ENCODE measurements at places on chromosomes 4 and X.

GRCh38 chrX:105063743-105064142 lies 156.8 kb downstream of the TEX13A start:
- H3K27me3 ChIP-seq, result no peaks in the 10 kb centered on the region
- no peak overlapping the region for H3K4me3 ChIP-seq
- no peak overlapping the region for H3K27ac ChIP-seq

DNA sequence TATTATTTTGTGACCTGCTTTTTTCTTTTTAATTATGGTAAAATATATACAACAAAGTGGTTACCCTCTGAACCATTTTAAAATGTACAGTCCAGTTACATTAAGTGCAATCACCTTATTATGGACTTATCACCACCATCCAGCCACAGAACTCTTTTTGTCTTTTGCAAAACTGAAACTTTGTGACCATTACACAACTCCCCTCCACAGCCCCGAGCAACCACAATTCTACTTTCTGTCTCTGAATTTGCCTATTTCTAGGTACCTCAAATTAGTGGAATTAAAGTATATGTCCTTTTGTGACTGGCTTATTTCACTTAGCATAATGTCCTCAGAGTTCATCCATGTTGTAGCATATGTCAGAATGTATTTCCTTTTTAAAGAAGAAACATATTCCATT lies 39.3 kb upstream of the WWC2 start:
- no peaks in the 10 kb centered on the region for H3K27me3 ChIP-seq
- H3K36me3 ChIP-seq, result no peaks in the 10 kb centered on the region
- H3K4me1 ChIP-seq, result peaks cover 6% of the 10 kb centered on the region
- no peak for DNase-seq
- H3K4me3 ChIP-seq, result no peak overlapping the region
- H3K27ac ChIP-seq, result no peak overlapping the region

- H3K4me1 ChIP-seq, result no peaks in the 10 kb centered on the region
- H3K4me3 ChIP-seq, result no peak overlapping the region
- H3K36me3 ChIP-seq, result no peaks in the 10 kb centered on the region
- no peaks in the 10 kb centered on the region for H3K27me3 ChIP-seq
Measured at GRCh38 chr4:110154582-110154981, 43.8 kb downstream of the ELOVL6 start.

DNA sequence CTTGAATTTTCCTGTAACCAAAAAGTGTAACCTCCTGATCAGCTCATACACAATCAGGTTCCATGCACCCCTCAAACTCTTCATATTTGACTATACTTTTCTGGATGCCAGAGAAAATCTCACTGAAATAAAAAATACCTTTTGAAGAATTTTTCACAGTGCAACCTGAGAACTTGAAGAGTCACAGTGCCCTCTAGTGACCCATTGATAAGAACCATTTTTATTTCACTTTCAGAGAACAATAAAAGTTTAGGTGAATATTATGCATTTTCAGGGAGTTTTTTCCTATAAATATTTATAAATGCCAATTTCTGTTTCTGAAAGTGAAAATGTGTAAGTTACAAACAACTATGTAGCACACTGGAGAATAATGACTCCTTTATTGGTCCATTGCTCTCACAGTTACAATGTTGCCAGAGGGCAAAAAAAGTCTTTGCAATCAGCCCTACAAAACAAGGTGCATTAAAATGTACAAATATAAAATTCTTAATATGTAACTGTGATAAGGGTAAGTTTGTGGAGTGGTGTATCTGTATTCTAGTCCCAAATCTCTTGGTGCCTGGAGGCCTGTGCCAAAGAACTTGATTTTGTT lies 153.6 kb upstream of the INTU start:
- no peak for DNase-seq
- no peak overlapping the region for H3K27ac ChIP-seq
- H3K4me3 ChIP-seq, result no peak overlapping the region
- no peaks in the 10 kb centered on the region for H3K27me3 ChIP-seq
- H3K4me1 ChIP-seq, result no peaks in the 10 kb centered on the region

GRCh38 chrX:20128670-20129069 lies 12.0 kb upstream of the MAP7D2 start:
- no peaks in the 10 kb centered on the region for H3K4me1 ChIP-seq
- DNase-seq, result peak; percentile 26
- no peaks in the 10 kb centered on the region for H3K27me3 ChIP-seq
- no peak overlapping the region for H3K4me3 ChIP-seq

DNA sequence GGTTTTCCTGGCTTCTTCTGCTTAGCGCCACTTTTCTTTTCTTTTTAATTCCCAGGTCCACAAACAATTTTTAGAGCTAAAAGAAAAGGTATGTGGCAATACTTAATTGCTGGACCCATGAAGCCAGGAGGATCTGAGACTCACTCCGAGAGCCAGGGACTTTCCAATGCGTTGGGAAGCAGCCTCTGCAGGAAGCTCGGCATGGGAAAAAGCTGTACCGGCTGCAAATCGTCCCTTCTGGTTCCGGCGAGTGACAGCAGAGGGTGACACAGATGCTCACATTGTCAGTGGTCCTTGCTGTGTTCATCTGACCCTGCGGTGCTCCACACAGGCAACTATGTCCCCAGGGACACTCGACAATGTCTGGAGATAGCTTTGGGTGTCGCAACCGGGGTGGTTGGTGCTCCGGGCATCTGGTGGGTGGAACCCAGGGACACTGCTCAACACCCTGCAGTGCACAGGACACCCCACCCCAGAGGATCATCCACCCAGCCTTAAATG lies 164.0 kb downstream of the PRKX start:
- H3K36me3 ChIP-seq, result no peaks in the 10 kb centered on the region
- no peak overlapping the region for H3K4me3 ChIP-seq
- no peak for DNase-seq

GRCh38 chr4:90824266-90825150 lies 697.3 kb downstream of the CCSER1 start:
- H3K36me3 ChIP-seq, result no peaks in the 10 kb centered on the region
- H3K4me1 ChIP-seq, result no peaks in the 10 kb centered on the region
- no peak for DNase-seq
- H3K27ac ChIP-seq, result no peak overlapping the region
- no peaks in the 10 kb centered on the region for H3K27me3 ChIP-seq

DNA sequence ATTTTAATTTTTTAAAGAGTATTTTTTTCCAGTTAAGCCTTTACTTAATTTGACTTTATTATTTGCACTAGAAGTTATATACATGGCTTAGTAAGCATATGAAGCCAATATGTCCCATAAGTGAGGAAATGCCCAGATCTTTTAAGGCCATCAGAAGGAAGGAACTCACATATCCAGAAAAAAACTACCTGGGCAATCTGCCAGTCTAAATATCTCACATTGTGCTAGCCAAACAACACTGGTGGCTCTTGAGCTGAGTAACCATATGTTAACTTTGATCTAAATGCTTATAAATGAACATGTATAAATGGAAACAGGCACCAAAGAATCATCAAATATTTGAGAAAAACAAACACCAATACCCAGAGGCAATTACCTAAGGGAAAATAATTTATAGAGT lies 138.6 kb upstream of the APOOL start:
- H3K27ac ChIP-seq, result no peak overlapping the region
- no peaks in the 10 kb centered on the region for H3K36me3 ChIP-seq
- H3K4me1 ChIP-seq, result no peaks in the 10 kb centered on the region

- H3K27ac ChIP-seq, result no peak overlapping the region
- no peaks in the 10 kb centered on the region for H3K27me3 ChIP-seq
- H3K4me1 ChIP-seq, result no peaks in the 10 kb centered on the region
- DNase-seq, result no peak
Measured at GRCh38 chr4:82247629-82248028, 126.2 kb downstream of the HNRNPD start.

- H3K4me1 ChIP-seq, result no peaks in the 10 kb centered on the region
- H3K27me3 ChIP-seq, result no peaks in the 10 kb centered on the region
- H3K4me3 ChIP-seq, result no peak overlapping the region
Measured at GRCh38 chr4:151725087-151725486, 35.7 kb downstream of the GATB start.

- no peaks in the 10 kb centered on the region for H3K36me3 ChIP-seq
- no peaks in the 10 kb centered on the region for H3K27me3 ChIP-seq
- no peak overlapping the region for H3K4me3 ChIP-seq
- no peak overlapping the region for H3K27ac ChIP-seq
- H3K4me1 ChIP-seq, result no peaks in the 10 kb centered on the region
Measured at GRCh38 chr4:3449574-3450534, 8.1 kb downstream of the HGFAC start.

GRCh38 chr4:87112063-87112462 lies 108.4 kb downstream of the KLHL8 start:
- H3K36me3 ChIP-seq, result no peaks in the 10 kb centered on the region
- DNase-seq, result no peak
- H3K4me3 ChIP-seq, result no peak overlapping the region
- H3K27me3 ChIP-seq, result no peaks in the 10 kb centered on the region
- H3K27ac ChIP-seq, result no peak overlapping the region

GRCh38 chr4:17358241-17358640 lies 153.6 kb downstream of the QDPR start:
- no peaks in the 10 kb centered on the region for H3K27me3 ChIP-seq
- H3K36me3 ChIP-seq, result no peaks in the 10 kb centered on the region
- no peaks in the 10 kb centered on the region for H3K4me1 ChIP-seq
- DNase-seq, result no peak

DNA sequence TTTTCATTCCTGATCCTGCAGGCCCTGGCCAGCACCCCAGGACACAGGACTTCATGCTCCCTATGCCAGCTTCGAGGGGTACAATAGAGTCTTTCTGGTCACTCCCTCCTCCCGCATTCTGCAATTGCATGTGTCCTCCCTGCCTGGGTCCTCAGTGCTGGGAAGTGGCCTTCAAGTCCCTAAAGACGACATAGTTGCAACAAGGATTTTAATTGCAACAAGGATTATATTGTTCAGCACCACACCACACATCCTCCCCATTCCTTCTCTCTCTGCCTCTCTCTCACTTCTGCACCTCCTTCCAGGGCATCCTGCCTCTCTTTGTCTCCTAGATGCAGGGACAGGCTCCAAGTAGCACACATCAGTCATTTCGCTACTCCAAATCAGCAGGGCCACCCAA lies 25.5 kb downstream of the SCD5 start:
- no peak overlapping the region for H3K27ac ChIP-seq
- DNase-seq, result no peak
- H3K36me3 ChIP-seq, result no peaks in the 10 kb centered on the region

DNA sequence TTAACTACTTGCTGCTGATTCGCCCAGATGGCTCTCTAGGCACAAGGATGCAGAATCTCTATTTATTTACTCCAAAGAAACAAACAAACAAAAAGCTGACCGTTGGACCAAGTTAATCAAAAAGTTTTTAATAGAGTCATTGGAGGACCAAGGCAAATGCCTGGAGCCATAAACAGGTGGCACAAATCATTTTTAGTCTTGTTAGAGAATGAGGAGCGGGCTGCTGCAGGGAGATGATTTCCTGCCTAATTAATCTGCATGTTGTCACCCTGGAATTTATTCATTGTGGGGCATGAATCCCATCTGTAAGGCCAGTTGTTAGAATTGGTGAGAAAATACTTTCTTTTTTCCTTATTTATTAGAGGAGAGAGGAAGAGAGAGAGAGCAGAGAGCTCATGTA lies 147.4 kb upstream of the GATB start:
- no peak for DNase-seq
- no peaks in the 10 kb centered on the region for H3K27me3 ChIP-seq
- H3K27ac ChIP-seq, result no peak overlapping the region
- H3K4me1 ChIP-seq, result no peaks in the 10 kb centered on the region
- no peaks in the 10 kb centered on the region for H3K36me3 ChIP-seq

DNA sequence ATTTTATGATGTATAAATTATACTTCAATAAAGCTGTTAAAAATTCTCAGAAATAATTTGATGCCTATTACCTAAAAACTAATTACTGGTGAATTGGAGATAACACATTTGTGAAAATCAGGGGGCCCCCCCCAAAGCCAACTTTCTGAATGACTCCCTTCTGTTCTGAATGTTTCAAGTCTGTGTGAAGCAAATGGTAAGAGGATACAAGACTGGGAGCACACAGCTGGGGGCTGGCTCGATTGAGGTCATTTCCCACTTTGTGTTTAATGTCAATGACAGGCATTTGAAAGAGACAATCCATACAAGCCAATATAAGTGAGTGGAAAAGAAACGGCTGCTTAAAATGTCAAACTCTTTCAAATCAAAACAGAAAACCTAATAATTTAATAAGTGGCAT lies 155.8 kb downstream of the SH2D1A start:
- no peaks in the 10 kb centered on the region for H3K4me1 ChIP-seq
- H3K27ac ChIP-seq, result no peak overlapping the region
- H3K4me3 ChIP-seq, result no peak overlapping the region

- H3K4me1 ChIP-seq, result peaks cover 1% of the 10 kb centered on the region
- no peaks in the 10 kb centered on the region for H3K36me3 ChIP-seq
- H3K27me3 ChIP-seq, result no peaks in the 10 kb centered on the region
- no peak overlapping the region for H3K4me3 ChIP-seq
- no peak overlapping the region for H3K27ac ChIP-seq
Measured at GRCh38 chr4:88162626-88163025, 4.2 kb upstream of the ABCG2 start.

DNA sequence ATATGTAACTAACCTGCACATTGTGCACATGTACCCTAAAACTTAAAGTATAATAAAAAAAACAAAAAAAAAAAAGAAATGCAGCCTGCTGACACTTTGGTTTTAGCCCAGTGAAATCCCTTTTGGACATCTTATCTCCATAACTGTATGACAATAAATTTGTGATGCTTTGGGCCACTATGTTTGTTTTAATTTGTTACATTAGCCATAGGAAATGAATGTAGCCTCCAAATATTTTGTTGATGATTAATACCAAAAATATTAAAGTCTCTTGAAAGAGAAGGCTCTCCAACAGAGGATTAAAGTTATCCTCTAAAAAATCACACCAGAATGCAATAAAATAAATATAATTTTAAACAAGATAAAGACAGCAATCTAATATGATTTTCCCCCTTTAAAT lies 852.7 kb upstream of the SLIT2 start:
- H3K4me3 ChIP-seq, result no peak overlapping the region
- DNase-seq, result no peak
- H3K27ac ChIP-seq, result no peak overlapping the region
- H3K36me3 ChIP-seq, result no peaks in the 10 kb centered on the region
- no peaks in the 10 kb centered on the region for H3K27me3 ChIP-seq

DNA sequence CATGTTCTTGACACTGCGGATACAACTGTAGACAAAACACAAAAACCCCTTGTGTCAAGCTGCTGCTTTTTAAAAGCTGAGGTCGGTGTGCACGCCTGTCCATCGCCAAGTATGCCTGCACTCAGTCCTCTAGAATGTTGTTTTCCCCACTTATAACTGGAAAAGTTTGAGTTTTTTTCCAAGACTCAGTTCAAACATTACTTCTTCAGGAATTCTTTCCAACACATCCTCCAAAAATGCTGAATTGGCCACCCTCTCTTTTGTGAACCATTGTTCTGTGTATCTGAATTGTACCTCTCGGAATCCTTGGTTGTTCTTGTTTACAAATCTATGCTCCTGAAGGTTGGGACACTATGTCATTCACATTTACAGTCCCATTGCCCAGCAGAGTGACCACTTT lies 94.6 kb downstream of the REELD1 start:
- H3K4me3 ChIP-seq, result no peak overlapping the region
- H3K36me3 ChIP-seq, result no peaks in the 10 kb centered on the region
- peaks cover 4% of the 10 kb centered on the region for H3K4me1 ChIP-seq

GRCh38 chr4:120971884-120972283 lies 49.4 kb upstream of the PRDM5 start:
- no peak overlapping the region for H3K4me3 ChIP-seq
- no peak for DNase-seq
- H3K4me1 ChIP-seq, result no peaks in the 10 kb centered on the region
- no peak overlapping the region for H3K27ac ChIP-seq

All from ovary (tissue), 10 donors.